ENCODE measurements at places on chromosomes 3 and 15. TPM values are rescaled to one million over a fixed set of nuclear protein-coding genes. Genes with fewer than 3 reads are reported as not detected.
A peak's percentile ranks its signal among the peaks of the same experiment; 100 is the strongest.

DNA sequence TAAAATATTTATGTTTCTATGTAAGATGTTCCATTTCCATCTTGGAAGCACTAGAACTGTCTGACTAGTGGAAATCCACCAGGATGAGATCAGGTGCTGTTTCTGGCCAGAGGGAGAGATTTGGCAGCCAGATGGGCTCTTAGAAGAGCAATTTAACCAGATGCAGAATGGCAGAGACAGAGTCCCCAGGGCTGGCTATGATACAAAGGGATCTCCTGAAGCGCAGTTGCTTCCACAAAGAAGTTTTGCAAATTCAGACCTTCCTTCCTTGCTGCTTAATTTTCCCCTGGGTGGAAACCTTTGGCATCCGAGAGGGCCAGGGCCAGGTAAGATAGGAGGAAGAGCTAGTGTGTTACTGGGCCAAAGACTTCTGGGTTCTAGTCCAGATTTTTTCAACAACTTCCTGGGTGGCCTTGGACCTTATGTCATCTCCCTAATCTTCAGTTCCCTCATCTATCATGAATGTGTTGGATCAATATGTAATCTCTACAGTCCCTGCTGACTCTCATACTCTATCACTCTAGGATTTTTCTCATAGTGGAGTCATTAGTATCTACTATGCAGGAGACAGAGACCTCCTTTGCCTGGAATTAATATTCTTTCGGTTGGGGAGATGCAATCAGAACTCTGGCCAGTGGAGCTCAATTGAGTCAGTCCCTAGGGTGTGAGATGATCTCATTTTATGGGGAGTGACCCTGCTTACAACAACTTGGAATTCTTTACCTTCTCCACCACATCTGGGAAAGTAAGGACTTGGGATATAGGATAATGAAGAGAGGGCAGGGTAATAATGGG is 41.1 kb upstream of the NDUFB4 start:
- peaks cover 11% of the 10 kb centered on the region for H3K4me1 ChIP-seq
- H3K27ac ChIP-seq: no peak overlapping the region
- H3K4me3 ChIP-seq: no peak overlapping the region
- peaks cover 4% of the 10 kb centered on the region for H3K27me3 ChIP-seq

DNA sequence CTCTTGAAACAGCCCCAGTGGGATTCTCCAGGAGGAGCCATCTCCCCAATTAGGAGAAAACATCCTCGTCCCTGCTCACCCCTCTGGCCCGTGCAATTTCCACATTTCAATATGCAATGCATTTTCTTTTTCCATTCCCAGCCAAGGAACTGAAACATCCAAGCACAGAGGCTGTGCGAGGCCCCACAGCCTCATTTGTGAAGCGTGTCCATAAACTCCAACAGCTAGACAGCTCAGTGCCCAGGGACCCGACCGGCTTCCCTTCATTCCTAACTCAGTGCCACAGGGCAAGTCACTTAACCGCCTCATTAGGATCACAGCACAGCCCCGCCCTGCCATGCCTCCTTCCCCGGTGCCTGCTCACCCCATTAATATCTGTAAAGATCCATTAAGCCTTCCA is 204.2 kb upstream of the IGF1R start:
- DNase-seq: no peak
- no peaks in the 10 kb centered on the region for H3K36me3 ChIP-seq
- H3K27me3 ChIP-seq: peaks cover 9% of the 10 kb centered on the region
- H3K4me1 ChIP-seq: peaks cover 6% of the 10 kb centered on the region
- no peak overlapping the region for H3K27ac ChIP-seq

DNA sequence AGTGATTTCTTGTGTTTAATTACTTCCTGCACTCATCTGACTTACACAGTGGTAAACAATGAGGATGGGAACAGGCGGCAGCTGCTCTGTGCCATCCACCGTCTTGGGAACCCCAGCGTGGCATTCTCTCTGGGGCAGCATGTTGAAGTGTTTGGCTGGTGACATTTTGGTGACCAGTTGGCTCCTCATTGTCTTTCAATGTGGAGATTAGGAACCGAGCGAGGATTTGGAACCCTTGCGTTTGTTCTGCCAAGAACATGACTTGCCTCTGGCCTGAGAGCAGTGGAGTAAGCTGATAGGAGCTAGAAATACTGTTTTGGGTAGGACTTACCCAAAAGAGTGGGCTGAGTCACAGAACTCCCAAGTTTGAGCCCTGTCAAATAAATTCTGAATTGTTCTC is 88.8 kb downstream of the IGF1R start:
- no peaks in the 10 kb centered on the region for H3K36me3 ChIP-seq
- peaks cover 18% of the 10 kb centered on the region for H3K4me1 ChIP-seq
- no peaks in the 10 kb centered on the region for H3K27me3 ChIP-seq
- H3K4me3 ChIP-seq: no peak overlapping the region

DNA sequence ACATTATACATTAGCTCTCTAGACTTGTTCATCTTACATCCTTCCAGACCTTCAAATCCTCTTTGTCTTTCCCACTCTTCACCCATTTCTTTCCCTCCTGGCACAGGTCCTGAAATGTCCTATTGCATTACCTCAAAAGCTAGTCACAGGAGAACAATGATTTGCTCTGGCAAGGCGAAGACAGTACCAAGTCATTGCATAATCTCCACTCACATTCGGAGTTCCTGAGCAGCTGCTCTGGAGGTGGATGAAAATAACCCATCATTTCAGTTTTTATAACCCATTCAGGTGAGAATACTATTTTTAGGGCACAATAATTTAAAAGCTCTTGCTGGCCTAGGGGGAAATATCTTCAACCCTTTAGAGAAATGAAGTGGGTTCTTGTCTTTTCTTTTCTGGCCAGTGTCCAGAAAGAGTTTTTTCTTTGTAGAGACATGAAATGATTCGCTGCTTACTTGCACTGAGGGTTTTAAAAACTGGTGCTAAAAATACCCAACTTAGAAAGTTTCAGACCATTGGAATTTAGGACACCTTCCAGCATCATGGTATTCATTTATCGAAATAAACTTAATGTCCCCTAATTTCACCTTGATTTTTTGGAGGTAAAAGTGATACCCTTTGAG is 23.4 kb upstream of the DYNC1LI1 start:
- no peaks in the 10 kb centered on the region for H3K36me3 ChIP-seq
- no peak overlapping the region for H3K4me3 ChIP-seq
- H3K27me3 ChIP-seq: peaks cover 26% of the 10 kb centered on the region
- H3K4me1 ChIP-seq: no peaks in the 10 kb centered on the region
- H3K27ac ChIP-seq: no peak overlapping the region

DNA sequence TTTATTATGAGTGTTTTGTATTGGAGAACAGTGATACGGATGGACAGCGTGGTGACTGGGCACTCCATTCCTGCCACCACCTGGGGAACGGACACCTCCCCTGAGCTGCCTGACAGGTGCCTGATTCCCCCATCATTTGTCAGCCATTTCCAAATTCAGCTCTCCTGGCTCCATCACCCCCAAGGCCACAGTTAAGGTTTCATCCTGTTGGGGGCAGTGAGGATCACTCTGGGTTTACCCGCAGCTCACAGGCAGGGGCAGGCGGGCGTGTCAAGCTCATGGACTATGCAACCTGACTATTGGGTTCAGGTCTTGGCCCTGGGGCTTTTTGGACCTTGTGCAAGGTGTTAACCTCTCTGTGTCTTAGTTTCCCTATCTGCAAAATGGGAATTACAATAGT is 76.3 kb downstream of the RAB11A start:
- no peak overlapping the region for H3K27ac ChIP-seq
- peaks cover 20% of the 10 kb centered on the region for H3K4me1 ChIP-seq
- no peak for DNase-seq
- H3K4me3 ChIP-seq: no peak overlapping the region

GRCh38 chr3:57169872-57170623 is 4.9 kb upstream of the IL17RD start:
- H3K36me3 ChIP-seq: no peaks in the 10 kb centered on the region
- peaks cover 53% of the 10 kb centered on the region for H3K27me3 ChIP-seq
- DNase-seq: peak; percentile 74
- H3K4me3 ChIP-seq: peak overlapping the region; percentile 61
- peaks cover 4% of the 10 kb centered on the region for H3K4me1 ChIP-seq
- no peak overlapping the region for H3K27ac ChIP-seq

Gene MOBP
- not detected for total RNA-seq

Gene SPPL2A
- 83.6 TPM for total RNA-seq

Gene HES1
- not detected for total RNA-seq
